A172 (cell line): ENCODE measurements at places on chromosomes 7 and 10.

- DNase-seq: no peak
These were observed 20.4 kb downstream of the MICALL2 start for GRCh38 chr7:1438821-1439220.

GRCh38 chr10:112666094-112666493 lies 219.1 kb downstream of the VTI1A start:
- DNase-seq: peak; percentile 21

- DNase-seq: no peak
These were observed 751.1 kb downstream of the GRM8 start for GRCh38 chr7:126501617-126502016.

DNA sequence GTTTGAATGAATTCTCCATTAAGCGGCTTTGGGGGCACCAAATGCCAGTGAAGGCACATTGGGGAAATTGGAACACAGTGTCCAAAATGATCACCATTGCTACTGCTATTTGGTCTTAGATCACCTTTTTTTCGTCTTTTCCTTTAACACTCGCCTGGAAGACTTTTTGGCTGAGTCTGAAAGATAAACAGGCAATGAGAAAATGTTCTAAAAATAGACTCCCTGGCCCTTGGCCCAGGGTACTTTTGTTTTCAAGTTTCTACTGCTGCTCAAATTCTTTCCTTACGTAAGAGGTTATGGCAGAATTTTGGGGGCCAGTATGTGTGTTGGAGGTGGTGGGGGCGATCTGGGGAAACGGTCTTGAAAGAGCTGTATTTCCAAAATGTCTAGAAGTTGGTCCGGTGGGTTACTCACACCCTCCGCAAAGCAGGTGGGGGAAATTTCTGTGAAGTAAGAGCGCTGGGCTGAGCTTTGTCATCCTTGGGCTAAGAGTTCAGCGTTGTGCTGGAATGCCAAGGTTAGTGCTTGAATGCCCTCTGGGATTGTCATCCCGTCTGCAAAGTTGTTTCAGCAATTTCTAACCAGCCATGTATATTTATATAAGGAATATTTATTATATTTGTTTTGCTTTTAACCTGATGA lies 1.3 kb upstream of the ITPRIP start:
- peak; percentile 71 for DNase-seq

- DNase-seq: no peak
These were observed 177.6 kb upstream of the LRRTM3 start for GRCh38 chr10:66748217-66748616.

DNA sequence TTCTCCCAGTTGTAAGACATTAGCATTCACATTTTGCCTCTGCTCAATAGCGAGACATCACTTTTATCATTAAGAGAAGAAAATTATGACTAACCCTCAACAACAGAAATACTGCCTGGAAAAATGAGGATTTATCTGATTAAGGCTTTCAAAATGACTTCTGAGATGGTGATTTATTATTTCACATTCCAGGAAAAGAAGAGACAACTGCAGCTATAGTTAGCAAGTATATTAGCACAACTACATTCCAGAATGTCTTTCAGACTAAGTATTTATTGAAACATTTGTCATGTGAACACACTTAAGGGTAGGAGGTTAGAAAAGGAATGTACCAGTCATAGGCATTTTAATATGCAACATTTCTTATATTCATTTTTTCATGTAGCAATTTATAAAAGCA lies 162.0 kb downstream of the IQUB start:
- DNase-seq: peak; percentile 53

GRCh38 chr7:32169228-32169627 lies 99.0 kb upstream of the PDE1C start:
- DNase-seq: peak; percentile 80

DNA sequence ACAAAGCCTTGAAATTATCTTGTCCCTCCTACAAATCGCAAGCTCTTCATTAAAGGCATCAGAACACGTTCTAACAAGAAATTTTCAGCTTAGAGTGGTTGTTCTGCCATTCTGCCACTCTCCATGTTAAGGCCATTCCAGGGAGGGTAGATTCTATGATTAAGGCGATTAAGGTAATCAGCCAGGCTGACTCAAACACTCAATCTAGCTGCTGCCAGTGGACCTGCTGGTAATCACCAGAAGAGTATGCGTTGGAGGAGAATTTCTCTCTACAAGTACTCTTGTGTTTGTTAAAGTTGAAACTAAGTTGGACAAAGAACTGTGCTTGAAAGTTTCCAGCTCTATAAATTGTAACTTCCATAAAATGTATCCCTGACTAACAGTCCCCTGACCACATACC lies 149.2 kb upstream of the COL1A2 start:
- no peak for DNase-seq

DNA sequence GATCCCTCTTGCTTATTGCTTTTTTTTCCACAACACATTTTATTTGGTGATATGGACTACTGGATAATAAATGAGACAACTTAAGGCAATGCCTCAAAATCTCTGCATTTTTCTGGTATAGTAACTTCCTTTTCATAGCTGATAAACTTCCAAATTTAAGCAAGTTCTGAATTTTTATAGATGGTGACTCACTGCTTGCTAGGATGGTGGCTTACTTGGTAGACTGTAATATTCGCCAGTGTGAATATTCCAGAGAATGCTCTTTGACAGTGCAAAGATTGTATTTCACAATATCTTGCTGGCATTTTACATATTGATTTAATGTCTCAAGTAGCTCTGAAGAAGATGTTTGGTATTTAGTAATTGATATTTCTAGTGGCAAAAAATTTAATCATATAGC lies 472.4 kb downstream of the TFEC start:
- DNase-seq: peak; percentile 31

DNA sequence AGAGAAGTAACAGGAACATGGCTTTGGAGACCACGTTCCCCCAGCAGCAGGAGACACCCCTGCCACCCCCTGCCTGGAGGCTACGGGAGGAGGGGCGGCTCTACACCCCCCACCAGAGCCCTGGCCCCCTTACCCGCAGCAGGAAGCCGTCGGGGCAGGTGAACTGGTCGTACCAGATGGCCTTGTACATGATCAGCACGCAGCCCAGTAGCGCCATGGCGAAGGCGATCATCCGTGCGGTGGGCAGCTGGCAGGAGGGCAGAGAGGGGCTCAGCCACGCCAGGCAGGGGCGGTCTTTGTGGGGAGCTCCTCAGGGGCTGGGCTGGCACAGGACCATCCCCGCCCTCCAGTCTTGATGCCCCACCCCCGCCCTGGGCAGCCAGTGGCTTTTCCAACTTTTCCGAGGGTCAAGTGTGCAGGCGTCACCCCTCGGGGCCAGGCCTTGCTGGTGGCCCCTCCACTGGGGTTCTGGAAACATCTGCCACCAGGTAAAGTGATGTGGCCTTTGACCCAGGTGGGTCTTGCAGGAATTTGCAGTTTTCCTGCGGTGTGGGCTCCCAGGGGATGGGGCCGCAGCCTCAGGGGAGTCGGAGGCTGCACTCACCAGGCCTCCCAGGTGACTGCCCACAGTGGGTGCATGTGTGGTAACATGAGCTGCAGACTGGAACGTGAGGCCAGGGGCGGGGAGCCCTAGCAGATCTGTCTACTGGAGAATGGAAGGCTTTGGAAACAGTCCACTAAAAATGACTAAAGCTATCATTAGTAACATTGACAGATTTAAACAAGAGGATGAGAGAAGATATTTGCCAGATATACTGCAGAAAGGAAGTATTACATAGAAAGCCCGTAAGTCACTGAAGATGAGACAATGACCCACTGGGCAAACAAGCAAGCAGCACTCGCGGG lies 9.7 kb downstream of the CALY start:
- DNase-seq: peak; percentile 64

DNA sequence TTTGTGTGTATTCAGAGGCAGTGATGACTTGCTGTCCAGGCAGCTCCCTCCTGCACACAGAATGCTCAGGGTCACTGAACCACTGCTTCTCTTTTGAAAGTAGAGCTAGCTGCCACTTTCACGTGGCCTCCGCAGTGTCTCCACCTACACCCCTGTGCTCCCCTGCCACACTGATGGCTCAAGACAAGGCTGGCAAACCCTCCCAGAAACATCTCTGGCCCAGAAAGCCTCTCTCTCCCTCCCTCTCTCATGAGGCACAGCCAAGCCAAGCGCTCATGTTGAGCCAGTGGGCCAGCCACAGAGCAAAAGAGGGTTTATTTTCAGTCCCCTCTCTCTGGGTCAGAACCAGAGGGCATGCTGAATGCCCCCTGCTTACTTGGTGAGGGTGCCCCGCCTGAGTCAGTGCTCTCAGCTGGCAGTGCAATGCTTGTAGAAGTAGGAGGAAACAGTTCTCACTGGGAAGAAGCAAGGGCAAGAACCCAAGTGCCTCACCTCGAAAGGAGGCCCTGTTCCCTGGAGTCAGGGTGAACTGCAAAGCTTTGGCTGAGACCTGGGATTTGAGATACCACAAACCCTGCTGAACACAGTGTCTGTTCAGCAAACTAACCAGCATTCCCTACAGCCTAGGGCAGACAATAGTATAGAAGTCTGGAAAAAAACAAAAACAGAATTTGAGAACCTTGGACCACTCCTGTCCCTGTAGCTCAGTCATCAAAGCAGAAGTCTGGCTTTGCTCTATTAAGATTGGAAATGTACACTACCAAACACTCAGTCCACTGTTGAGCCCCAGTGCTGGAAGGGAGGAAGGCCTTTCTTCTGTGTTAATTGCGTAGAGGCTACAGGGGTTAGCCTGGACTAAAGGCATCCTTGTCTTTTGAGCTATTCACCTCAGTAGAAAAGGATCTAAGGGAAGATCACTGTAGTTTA lies 15.8 kb downstream of the SCD start:
- DNase-seq: no peak

- DNase-seq: no peak
These were observed 108.1 kb downstream of the GNAT3 start for GRCh38 chr7:80403686-80404241.

- DNase-seq: peak; percentile 53
These were observed at the start of gene DENND10 for GRCh38 chr10:119103903-119104653. Gene DENND10, plus strand, starts transcription at chr10:119104113. Its CDS starts 30 bp downstream, at chr10:119104143.

DNA sequence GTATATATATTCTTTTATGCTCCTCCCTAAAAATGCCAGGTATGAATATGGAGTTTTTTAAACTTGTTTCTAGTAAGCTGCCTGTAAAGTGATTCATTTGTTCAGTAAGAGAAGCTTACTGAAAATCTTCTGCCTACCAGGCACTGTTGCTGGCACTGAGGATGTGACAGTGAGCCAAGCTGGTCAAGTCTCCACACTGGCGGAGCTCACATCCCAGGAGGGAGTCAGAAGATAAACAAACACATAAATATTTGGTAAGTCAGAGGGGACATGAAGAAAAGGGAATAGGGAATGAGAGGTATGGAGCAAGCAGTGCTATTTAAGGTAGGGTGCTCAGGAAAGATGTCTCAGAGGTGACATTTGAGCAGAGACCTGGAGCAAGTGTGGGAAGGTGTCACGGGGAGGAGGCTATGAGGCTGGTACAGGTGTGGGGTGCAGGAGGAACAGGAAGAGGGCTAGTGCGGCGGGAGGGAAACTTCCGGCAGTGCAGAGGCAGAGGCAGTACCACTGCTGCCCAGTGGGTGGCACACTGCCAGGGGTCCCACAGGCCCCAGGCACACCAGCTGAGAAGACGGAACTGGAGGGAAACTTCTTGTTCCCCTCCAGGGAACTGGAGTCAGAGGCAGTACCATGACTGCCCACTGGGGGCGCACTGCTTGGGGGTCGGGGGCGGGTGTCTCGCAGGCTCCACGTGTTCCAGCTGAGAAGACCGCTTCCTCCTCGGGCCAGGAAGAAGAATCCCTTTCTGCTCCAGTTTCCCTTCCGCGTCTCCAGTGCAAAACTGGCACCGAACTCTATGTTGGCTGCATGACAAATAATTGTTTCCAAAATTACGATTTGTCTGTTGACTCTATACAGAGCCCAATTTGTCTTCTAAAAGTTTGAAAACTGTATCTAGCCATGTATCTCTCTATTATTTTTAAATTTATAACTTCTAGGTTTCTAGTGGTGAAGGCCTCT lies 161.0 kb downstream of the TEX36 start:
- DNase-seq: no peak

DNA sequence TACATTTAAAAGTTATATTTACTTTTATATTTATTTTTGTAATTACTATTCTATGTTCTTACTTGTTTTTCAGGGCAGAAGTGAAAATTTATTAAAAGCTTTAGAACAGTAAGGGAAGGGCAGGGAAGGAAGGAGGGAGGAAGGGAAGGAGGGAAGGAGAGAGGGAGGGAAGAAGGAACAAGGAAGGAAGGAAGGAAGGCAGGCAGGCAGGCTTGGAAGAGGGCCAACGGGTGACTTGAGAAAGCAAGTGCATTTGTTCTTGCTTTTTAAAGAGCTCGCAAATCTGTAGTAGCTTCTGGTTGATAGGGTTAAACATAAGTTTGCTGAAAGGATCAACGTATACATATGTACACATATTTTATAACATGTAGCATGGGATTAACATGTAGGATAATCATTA lies 725.3 kb upstream of the FZD8 start:
- no peak for DNase-seq

- DNase-seq: no peak
These were observed 6.9 kb upstream of the SHH start for GRCh38 chr7:155819186-155819585.

GRCh38 chr7:123154231-123154860 lies 45.4 kb downstream of the SLC13A1 start:
- peak; percentile 81 for DNase-seq

DNA sequence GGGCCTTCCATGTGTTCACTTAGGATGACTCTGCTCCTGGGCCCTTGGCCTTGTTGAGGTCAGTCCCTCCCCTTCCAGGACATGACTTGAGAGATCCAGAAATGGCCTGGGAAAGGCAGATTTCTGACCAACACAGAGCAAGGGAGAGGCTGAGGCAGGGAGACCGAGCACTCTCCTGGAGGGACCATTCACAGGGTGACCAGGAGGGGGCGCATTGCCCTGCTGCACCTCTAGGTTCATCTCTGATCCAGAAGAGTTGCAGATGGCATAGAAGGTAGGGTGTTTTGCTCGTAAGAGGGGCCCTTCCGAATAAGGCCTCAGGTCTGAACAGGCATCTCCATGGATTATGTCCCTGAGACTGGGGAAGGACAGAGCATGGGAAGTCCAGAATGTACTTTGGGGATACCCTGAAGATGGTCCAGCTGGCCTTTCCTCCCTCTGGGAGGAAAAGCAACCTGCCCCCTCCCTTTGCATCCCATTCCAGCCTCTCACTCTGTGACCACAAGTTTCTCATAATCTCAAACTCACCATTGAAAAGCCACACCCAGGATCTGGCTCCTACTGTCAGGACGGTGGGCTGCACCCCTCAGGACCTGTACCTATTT lies 6.6 kb downstream of the DMBT1 start:
- DNase-seq: peak; percentile 16

DNA sequence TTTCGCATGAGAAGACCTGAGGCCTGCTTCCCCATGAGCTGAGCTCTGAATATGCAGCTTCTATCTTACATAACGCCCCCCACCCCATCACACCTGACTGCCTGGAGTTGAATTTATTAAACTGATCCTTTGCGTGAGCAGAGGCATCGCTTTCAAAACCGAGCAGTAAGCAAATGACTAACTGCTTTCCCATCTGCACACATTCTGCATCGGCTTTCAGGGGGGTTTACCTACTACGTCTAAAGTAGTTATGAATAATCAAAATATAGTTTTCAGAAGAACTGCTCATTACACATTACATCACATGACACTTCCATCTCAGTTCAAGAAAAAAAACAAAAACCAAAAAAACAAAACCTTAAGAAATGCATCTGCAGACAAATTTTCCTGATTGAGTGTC lies 54.7 kb upstream of the EGR2 start:
- no peak for DNase-seq

GRCh38 chr10:73850211-73850610 lies 24.1 kb downstream of the CAMK2G start:
- DNase-seq: no peak

- no peak for DNase-seq
These were observed 31.7 kb upstream of the MAT1A start for GRCh38 chr10:80321183-80321582.

- DNase-seq: peak; percentile 44
These were observed 253.5 kb downstream of the ABCA13 start for GRCh38 chr7:48424731-48425130.

GRCh38 chr10:87092861-87093631 lies 1.6 kb downstream of the GLUD1 start:
- peak; percentile 42 for DNase-seq
